ENCODE measurements at places on chromosomes 3 and 15.

DNA sequence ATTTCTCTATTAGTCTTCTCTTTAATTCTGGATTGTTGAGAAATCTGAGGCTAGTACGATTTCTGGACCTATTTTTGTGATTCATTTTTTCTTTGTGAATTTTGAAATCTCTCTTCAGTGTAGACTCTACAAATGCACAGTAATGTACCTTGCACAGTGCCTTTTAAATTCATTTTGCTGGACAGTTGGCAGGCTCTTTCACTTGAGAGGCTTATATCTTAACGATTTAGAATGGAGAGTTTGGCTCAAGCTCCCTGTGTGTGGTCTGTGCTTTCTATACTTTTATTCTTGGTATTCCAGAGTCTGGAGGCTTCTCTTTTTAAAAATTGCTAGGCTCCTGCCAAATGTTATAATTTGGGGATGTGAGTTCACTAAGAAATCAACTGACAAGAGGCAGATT lies 8.8 kb downstream of the CRYBG3 start:
- no peak for DNase-seq

- DNase-seq, result no peak
Observed at GRCh38 chr3:23262766-23263165, 59.6 kb downstream of the UBE2E2 start.

DNA sequence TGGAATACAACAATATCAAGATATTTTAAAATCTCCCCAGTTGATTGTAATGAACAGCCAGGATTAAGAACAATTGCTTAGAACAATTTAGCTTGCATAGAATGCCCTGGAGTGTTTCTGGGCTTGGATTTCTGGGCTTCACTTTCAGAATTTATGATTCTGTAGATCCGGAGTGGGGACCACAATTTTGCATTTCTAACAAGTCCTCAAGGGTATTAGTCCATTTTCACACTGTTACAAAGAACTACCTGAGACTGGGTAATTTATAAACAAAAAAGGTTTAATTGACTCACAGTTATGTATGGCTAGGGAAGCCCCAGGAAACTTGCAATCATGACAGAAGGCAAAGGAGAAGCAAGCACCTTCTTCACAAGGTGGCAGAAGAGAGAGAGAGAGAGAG lies 54.3 kb upstream of the MYRIP start:
- no peak for DNase-seq

- DNase-seq, result no peak
Observed at GRCh38 chr15:85010386-85011159, 28.9 kb downstream of the PDE8A start.

- no peak for DNase-seq
Observed at GRCh38 chr3:10771486-10772270, 44.4 kb upstream of the SLC6A11 start.

DNA sequence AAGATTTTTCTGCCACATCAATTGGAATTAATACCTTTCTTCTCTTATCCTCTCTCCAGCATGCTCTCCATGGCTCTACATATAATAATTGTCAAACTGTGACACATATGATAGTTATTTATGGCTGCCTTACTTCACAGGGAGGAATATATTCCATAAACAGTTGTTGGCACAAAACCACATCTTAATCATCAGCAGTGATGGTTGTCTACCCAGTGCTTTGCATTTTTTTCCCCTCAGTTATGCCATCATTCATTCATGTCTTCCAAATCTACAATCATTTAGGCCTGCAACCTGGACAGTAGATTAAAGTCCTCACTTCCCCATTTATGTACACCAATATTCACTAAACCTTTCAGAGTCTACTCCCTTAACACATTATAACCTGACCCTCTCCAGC lies 107.7 kb downstream of the THRB start:
- no peak for DNase-seq

DNA sequence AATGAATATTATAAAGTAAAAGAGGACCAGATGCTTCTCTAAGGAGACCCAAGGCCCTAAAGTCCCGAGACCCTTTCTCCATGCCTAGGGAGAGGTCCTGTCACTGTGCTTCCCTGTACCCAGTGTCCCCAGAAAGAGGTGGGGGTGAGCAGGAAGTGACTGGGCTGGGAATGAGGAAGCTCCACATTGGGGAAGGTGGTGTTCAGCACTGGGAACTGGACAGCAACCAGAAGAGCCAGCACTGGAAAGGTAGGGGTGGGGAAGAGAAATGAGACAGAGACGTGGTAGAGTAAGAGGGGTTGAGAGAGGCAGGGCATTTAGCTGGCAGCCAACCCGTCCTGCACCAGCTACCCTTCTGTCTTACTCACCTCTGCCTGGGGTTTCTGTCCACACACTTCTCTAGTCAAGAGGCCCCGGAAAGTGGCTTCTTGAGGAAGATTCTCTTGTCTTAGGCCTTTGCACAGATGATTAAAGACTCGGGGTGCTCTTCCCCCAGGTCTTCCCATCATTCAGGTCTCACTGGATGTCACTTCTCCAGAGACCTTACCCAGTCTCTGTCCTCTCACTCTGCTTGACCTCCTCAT lies 12.2 kb downstream of the RRP9 start:
- no peak for DNase-seq

GRCh38 chr3:112629425-112629824 lies 11.5 kb downstream of the CCDC80 start:
- no peak for DNase-seq

DNA sequence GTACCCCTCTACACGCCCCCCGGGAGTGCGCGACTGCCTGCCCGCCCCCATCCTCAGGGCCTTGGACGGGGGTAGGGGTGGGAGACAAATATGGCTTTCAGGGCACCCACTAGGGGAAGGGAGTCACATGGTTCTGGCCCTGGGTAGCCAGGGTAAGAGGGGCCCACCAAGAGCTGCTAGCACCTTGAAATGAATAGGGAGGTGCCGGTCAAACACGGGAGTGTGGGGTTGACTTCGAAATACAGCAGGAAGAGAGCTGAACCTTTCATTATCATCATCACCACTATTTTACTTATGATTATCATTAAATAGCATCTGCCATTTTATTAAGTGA lies 489.1 kb downstream of the MAGI1 start:
- no peak for DNase-seq

DNA sequence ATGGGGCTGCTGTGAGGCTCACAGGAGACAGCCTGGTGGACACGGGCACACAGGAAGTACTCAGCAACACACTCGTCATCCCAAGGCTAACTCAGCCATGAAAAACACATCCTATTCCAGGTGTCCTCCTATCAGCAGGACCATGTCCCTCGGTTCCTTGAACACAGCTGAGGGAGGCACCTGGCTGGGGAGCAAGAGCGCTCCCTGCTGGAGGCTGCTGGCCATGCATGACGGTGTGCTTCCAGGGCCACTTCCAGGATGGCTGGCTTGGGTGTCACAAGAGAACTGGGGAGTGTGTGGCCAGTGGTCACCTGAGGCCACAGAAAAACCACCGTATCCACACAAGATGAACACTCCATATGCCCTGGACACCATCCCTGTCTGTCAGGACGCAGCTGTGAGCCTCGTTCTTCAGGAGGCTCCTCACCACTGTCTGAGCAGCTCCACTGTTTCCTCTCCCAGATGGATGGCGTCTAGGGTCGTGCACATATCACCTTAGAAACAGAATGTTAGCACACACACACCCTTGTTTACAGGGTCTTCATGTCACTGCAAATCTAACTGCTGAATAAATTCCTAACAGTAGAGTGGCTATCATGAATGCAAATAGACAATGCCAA lies 31.0 kb downstream of the POC1A start:
- no peak for DNase-seq

GRCh38 chr3:194259982-194260766 lies 91.0 kb downstream of the CPN2 start:
- DNase-seq, result no peak

- no peak for DNase-seq
Observed at GRCh38 chr3:118587847-118588246, 446.8 kb downstream of the IGSF11 start.

GRCh38 chr15:40847223-40847961 lies 3.5 kb downstream of the SPINT1 start:
- peak; percentile 47 for DNase-seq

GRCh38 chr3:168850109-168850508 lies 754.4 kb upstream of the GOLIM4 start:
- DNase-seq, result no peak

- no peak for DNase-seq
Observed at GRCh38 chr3:7106635-7107034, 245.7 kb downstream of the GRM7 start.

- no peak for DNase-seq
Observed at GRCh38 chr3:38347421-38348200, 1.0 kb downstream of the XYLB start.

- DNase-seq, result no peak
Observed at GRCh38 chr15:81356252-81356651, 17.8 kb downstream of the TMC3 start.

DNA sequence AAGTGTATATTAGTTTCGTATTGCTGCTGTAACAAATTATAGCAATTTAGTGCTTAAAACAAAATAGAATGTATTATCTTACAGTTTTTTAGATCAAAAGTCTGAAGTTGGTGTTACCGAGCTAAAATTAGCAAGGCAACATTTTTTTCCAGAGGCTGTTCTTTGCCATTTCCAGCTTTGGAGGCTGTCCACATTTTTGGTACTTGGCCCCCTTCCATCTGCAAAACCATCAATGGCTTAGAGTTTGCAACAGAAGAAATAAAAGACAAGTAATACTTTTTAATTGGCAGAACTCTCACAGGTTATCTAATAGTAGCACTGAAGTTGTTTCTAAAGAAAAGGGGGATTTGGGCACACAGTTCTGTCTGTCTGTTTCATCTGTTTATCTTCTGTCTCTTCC lies 1248.5 kb downstream of the ROBO1 start:
- no peak for DNase-seq

- DNase-seq, result no peak
Observed at GRCh38 chr3:194089357-194090177, 46.4 kb upstream of the HES1 start.

DNA sequence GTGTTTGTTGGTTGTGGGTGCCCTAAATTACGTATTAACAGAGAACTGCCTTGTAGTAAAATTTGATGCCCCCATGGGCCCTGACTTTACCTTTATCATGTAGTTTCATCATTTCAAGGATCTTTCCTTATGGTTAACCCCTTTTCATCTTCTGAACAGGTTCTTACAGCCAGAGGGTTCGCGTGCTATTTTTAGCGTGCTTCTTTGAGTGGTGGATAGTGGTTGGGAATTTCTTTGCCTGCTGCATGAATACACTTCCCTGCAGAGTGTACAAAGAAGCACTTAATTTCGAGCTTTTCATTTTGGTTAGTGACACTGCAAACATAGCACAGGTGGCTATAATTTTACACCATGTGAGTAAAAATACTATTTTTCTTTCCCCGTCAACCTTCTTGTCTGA lies 231.8 kb downstream of the ROBO2 start:
- no peak for DNase-seq

DNA sequence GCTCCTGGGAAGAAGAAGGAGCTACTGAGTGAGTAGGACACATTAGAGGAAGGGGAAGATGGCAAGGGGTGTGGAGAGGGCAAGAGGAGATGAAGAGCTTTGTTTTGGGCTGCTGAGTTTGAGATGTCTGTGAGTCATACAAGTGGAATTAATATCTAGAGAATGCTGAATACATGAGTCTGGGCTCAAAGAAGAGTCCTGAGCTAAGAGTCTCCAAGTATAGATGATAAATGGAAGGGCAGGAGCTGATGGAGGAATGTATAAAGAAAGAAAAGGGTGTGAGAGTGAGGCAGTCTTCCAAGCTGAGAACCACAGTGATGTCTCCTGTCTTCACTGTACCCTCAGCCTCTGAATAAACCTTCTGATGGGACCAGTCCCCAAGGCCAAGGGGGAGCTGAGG lies 205.5 kb upstream of the MRPL3 start:
- no peak for DNase-seq

DNA sequence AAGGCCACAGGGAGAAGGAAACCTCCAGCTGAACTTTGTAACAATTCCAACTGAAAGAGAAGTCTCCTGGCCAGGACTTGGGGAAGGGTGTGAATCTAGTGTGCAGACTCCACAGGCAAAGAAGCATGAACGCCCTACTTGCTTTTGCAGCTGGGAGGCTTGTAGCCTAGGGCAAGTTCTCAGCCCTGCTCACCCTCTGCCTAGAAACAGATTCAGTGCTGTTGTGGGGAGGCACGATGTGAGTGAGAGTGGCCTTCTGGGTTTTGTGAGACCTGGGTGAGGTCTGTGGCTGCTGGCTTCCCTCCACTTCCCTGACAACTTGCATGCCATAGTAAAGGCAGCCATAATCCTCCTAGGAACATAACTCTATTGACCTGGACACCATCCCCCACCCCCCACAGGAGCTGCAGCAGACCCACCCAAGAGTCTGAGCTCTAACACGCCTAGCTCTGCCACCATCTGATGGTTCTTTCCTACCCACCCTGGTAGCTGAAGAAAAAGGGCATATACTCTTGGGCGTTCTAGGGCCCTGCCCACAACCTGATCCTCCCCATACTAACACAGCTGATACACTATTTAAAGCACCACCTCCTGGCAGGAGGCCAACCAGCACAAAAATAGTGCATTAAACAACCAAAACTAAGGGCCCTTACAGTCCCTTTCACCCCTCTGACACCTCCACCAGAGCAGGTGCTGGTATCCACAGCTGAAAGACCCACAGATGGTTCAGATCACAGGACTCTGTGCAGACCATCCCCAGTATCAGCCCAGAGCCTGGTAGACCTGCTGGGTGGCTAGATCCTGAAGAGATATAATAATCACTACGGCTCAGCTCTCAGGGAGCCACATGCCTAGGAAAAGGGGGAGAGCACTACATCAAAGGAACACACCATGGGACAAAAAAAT lies 426.5 kb downstream of the IGSF11 start:
- no peak for DNase-seq

- DNase-seq, result no peak
Observed at GRCh38 chr3:151101270-151101969, 16.0 kb downstream of the MED12L start.

DNA sequence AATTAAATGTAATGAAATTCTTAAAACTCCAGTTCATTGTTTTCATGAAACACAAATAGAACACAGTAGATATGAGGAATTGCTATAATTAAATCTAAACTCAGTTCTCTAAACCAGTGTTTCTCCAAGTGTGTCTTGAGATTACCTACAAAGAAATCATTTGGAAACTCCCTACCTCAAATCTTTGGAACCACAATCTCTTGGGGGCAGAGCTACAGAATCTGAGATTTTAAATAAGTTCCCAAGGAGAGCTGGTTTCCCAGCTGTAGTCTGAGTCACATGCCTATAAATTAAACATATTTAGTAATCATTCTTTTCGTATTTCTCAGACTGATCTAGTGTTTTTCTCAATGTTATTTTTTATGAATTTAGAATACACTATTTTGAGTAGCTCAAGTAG lies 17.0 kb upstream of the ACTC1 start:
- no peak for DNase-seq

Measured in COR-L47 (cell line).